Heart left ventricle (tissue), 16 donors: ENCODE measurements at places on chromosomes 2 and 18. TPM values are rescaled to one million over a fixed set of nuclear protein-coding genes. Genes with fewer than 3 reads are reported as not detected.
A peak's percentile ranks its signal among the peaks of the same experiment; 100 is the strongest.

The CCNT2 gene
- 26.8 TPM for total RNA-seq

DNA sequence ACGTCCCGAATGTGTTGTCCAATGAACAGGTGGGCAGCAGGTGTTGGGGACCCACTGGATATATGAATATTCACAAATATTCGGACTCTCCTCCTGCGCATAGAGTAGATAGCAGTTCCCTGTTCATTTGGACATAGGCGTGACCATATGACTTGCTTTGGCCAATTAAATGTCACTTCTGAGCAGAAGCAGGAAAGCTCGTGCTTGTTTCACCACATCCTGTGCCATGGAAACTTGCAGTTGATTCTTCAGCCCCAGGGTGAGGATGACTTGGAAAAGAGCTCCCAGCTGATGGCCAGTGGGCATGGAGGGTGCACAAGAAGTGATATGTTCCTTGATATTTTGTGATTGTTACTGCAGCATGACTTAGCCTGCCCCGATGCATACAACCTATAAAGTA is 52.6 kb downstream of the PTPRM start:
- H3K4me1 ChIP-seq = peaks cover 81% of the 10 kb centered on the region
- H3K36me3 ChIP-seq = no peaks in the 10 kb centered on the region
- DNase-seq = no peak

- peak overlapping the region; percentile 63 for H3K4me3 ChIP-seq
- peaks cover 28% of the 10 kb centered on the region for H3K27me3 ChIP-seq
Measured at GRCh38 chr2:73283545-73284295, 558 bp downstream of the FBXO41 start.

GRCh38 chr2:126172631-126173184 is 483.2 kb upstream of the GYPC start:
- no peak overlapping the region for H3K27ac ChIP-seq
- H3K4me1 ChIP-seq = no peaks in the 10 kb centered on the region
- no peaks in the 10 kb centered on the region for H3K27me3 ChIP-seq
- H3K36me3 ChIP-seq = no peaks in the 10 kb centered on the region
- no peak overlapping the region for H3K4me3 ChIP-seq

The MC4R gene
- not detected for total RNA-seq

The POTEC gene
- total RNA-seq = not detected

The FKBP1B gene
- total RNA-seq = 2.6 TPM

GRCh38 chr2:223526106-223526505 is 76.1 kb downstream of the SCG2 start:
- no peaks in the 10 kb centered on the region for H3K27me3 ChIP-seq
- H3K4me3 ChIP-seq = no peak overlapping the region
- DNase-seq = no peak
- no peaks in the 10 kb centered on the region for H3K36me3 ChIP-seq
- no peak overlapping the region for H3K27ac ChIP-seq
- no peaks in the 10 kb centered on the region for H3K4me1 ChIP-seq

The NR4A2 gene
- total RNA-seq = 3.1 TPM

GRCh38 chr2:206836722-206837121 is 71.3 kb downstream of the FASTKD2 start:
- no peak overlapping the region for H3K27ac ChIP-seq
- H3K4me3 ChIP-seq = no peak overlapping the region
- no peaks in the 10 kb centered on the region for H3K27me3 ChIP-seq
- H3K36me3 ChIP-seq = no peaks in the 10 kb centered on the region
- no peak for DNase-seq

The GPR75 gene
- 0.97 TPM for total RNA-seq

DNA sequence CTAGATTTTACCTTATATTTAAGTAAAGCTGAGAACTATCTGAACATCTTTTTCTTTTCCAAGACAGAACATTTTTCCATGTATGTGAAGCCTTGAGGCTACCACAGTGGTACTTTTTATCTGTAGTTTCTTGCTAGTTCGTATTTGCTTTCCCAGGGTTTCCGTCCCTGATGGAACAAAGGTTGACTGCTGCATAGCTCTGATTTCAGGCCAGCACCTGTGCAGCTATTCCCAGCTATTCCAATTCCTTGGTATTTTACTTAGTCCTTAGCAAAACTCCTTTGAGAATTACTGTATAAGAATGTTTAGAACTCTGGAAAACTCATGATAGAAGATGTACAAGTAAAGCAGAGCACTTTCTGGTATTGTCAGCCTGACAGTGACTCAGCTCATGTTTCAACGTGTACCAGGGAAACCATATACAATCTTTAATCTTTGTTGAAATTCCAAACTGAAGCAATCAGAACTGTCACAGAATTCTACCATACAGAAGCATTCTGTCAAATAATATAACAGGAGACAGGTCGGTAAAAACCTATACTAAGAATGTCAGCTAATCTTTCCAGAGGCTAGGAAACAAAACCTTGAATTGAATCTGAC is 162.2 kb downstream of the PKP4 start:
- no peaks in the 10 kb centered on the region for H3K4me1 ChIP-seq
- H3K4me3 ChIP-seq = no peak overlapping the region
- H3K27me3 ChIP-seq = no peaks in the 10 kb centered on the region
- H3K27ac ChIP-seq = no peak overlapping the region

The IAH1 gene
- 62.0 TPM for total RNA-seq

GRCh38 chr2:240820607-240821428 is 799 bp upstream of the KIF1A start:
- H3K36me3 ChIP-seq = no peaks in the 10 kb centered on the region
- peaks cover 20% of the 10 kb centered on the region for H3K4me1 ChIP-seq
- H3K4me3 ChIP-seq = peak overlapping the region; percentile 15

The AKAIN1 gene
- total RNA-seq = not detected

The ABCG5 gene
- total RNA-seq = not detected

DNA sequence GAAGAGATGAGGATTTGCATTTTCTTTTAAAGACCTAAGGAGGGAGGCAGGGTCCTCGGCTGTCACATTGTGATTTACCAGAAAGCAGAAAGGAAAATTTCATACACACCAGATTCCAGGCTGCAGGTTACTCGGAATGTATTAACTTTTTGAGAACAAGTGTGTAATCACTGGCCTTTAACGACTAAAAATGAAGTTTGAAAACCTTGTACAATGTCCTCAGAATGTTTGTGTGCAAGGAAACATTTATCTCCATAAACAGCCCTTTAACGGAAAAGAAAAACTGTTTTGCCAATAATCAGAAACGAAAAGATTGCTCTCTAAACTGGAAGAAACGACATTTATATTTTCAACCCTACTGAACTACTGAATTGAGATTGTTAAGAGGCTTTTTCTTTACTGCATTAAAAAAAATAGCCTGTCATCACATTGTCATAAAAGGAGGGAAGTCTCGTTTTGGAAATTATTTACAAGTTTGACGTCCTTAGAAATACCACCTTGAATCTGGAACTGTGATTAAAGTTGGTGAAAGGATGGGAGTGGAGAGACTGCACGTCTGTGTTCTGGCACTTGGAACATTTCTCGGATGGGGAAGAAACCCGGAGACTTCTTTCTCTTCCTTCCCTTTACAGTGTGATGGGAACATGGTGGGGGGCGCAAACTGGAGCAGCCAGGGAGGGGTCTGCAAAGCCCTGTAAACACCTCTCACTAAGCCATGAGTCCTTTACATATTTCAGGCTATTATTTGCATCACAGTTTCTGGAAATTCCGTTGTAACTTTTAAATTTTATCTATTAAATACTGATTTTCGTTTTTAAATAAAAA is 134.1 kb upstream of the SIX3 start:
- H3K4me1 ChIP-seq = no peaks in the 10 kb centered on the region
- H3K36me3 ChIP-seq = no peaks in the 10 kb centered on the region
- H3K27me3 ChIP-seq = peaks cover 92% of the 10 kb centered on the region
- no peak overlapping the region for H3K27ac ChIP-seq

- no peak overlapping the region for H3K4me3 ChIP-seq
- H3K4me1 ChIP-seq = peaks cover 19% of the 10 kb centered on the region
- DNase-seq = no peak
- H3K36me3 ChIP-seq = no peaks in the 10 kb centered on the region
- H3K27me3 ChIP-seq = no peaks in the 10 kb centered on the region
Measured at GRCh38 chr2:8115966-8116365, 565.9 kb upstream of the ID2 start.

GRCh38 chr2:191479680-191480023 is 198.3 kb upstream of the NABP1 start:
- no peak overlapping the region for H3K27ac ChIP-seq
- H3K4me3 ChIP-seq = no peak overlapping the region
- H3K27me3 ChIP-seq = no peaks in the 10 kb centered on the region
- H3K4me1 ChIP-seq = peaks cover 19% of the 10 kb centered on the region
- no peak for DNase-seq
- H3K36me3 ChIP-seq = no peaks in the 10 kb centered on the region

The ADRA2B gene
- total RNA-seq = 6.1 TPM

DNA sequence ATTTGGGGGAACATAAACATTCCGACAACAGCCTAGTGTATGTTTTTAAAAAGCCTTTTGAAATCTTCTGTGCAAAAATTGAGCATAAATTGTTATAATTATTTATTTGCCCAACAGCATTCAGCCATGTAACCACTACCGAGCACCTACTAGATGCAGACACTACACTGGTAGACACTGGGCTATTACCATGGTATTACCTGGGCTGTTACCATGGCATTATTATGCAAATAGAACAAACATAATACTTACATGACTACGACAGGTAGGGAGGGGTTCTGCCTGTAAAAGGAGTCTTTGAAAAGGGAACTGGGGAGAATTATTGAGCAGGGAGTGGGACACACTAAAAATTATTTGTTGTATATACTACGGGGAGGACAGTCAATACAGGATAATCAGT is 116.4 kb downstream of the MREG start:
- no peaks in the 10 kb centered on the region for H3K27me3 ChIP-seq
- H3K27ac ChIP-seq = no peak overlapping the region
- no peaks in the 10 kb centered on the region for H3K4me1 ChIP-seq
- H3K4me3 ChIP-seq = no peak overlapping the region
- H3K36me3 ChIP-seq = no peaks in the 10 kb centered on the region

The TAF4B gene
- total RNA-seq = 1.7 TPM

DNA sequence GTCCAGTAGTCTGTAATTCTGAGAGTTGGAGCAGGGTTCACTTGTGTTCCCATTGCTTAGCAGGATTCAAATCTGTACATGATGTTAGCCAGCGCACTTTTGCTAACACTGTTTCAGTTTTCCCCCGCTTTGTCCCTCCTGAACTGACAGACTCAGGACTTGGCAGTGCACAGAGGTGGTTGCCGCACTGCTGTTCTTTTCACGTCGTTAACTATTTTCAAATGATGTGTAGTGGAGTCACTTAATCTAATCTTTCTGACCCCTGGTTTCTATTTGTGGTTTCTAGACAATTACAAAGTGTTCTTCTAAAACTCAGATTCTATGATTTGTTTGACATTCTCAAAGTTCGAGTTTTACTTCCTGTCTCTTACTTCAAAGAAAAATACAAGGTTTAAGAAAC is 234.5 kb downstream of the RBM43 start:
- no peak overlapping the region for H3K4me3 ChIP-seq
- H3K27me3 ChIP-seq = no peaks in the 10 kb centered on the region
- H3K27ac ChIP-seq = no peak overlapping the region

DNA sequence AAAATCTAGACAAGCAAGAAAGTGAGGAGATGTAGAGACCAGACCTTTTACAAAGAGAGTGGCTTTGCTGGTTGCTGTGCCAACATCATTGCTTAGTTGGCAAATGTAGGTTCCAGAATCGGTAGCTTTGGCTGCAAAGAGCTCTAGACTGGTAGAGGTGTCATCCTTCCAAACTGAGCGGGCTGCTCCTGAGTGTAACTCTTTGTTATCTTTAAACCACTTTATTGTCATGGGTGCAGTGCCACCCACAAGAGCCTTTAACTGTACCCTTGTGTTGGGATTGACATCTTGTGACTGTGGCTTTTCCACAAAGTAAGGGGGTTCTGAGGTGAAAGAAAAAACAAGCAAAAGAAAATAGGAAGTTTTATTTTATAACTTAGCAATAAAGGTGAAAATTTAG is 77.2 kb downstream of the TTN start:
- peaks cover 19% of the 10 kb centered on the region for H3K4me1 ChIP-seq
- H3K27ac ChIP-seq = no peak overlapping the region
- no peaks in the 10 kb centered on the region for H3K27me3 ChIP-seq
- DNase-seq = no peak
- H3K4me3 ChIP-seq = no peak overlapping the region

- no peaks in the 10 kb centered on the region for H3K27me3 ChIP-seq
- no peaks in the 10 kb centered on the region for H3K4me1 ChIP-seq
- no peak for DNase-seq
- H3K27ac ChIP-seq = no peak overlapping the region
Measured at GRCh38 chr18:35999925-36000324, 27.4 kb downstream of the RMP24 start.

- H3K27ac ChIP-seq = no peak overlapping the region
- H3K36me3 ChIP-seq = no peaks in the 10 kb centered on the region
- H3K4me3 ChIP-seq = no peak overlapping the region
- H3K27me3 ChIP-seq = no peaks in the 10 kb centered on the region
Measured at GRCh38 chr2:127170452-127171197, 49.5 kb downstream of the CYP27C1 start.

DNA sequence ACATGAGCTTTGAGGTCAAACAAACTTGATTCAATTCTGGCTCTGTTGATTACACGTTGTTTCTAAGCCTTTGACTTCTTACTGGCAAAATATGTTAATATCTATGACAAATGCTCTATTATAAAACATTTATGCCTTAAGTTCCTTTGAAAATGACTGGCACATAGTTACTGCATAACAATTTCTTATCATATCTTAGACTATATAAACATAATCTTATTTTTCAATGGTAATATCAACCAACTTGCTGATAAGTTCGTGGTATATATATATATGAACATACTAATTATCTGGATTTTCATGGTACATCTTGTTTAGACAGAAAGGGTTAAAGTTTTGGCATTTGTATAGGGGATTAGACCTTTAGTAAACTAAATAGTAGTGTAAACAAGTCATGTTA is 645.6 kb upstream of the ZNF804A start:
- H3K27me3 ChIP-seq = no peaks in the 10 kb centered on the region
- no peaks in the 10 kb centered on the region for H3K36me3 ChIP-seq
- no peak overlapping the region for H3K27ac ChIP-seq

The CFAP65 gene
- not detected for total RNA-seq

GRCh38 chr2:98809878-98810587 is 79.1 kb upstream of the MGAT4A start:
- H3K36me3 ChIP-seq = no peaks in the 10 kb centered on the region
- H3K27me3 ChIP-seq = no peaks in the 10 kb centered on the region
- peaks cover 25% of the 10 kb centered on the region for H3K4me1 ChIP-seq
- H3K4me3 ChIP-seq = no peak overlapping the region
- DNase-seq = no peak

The RUFY4 gene
- not detected for total RNA-seq

DNA sequence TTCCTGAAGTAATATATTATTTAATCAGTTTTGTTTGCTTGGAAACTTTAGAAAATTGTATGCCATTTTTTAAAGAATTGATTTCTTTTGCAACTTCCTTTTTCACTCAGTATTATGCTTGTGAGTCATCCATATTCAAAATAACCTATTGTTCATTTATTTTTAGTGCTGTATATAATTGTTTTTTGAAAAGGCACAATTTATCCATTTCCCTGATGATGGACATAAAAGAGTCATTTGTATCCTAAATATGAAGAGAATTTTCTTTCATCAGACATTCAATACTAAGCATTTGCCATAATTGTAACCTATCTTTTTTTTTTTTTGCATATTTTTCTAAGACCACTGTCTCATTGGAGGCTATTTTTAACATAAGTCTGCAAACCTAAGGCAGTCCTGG is 134.1 kb upstream of the SERPINE2 start:
- no peak for DNase-seq
- H3K36me3 ChIP-seq = no peaks in the 10 kb centered on the region
- no peak overlapping the region for H3K27ac ChIP-seq
- H3K4me1 ChIP-seq = no peaks in the 10 kb centered on the region
- H3K4me3 ChIP-seq = no peak overlapping the region

The SLC20A1 gene
- total RNA-seq = 13.3 TPM

The ITPRIPL1 gene
- total RNA-seq = 1.5 TPM
